ENCODE measurements at places on chromosomes 12 and 14.

GRCh38 chr14:58677517-58677916, 39.8 kb downstream of the DACT1 start:
- no peak for DNase-seq

DNA sequence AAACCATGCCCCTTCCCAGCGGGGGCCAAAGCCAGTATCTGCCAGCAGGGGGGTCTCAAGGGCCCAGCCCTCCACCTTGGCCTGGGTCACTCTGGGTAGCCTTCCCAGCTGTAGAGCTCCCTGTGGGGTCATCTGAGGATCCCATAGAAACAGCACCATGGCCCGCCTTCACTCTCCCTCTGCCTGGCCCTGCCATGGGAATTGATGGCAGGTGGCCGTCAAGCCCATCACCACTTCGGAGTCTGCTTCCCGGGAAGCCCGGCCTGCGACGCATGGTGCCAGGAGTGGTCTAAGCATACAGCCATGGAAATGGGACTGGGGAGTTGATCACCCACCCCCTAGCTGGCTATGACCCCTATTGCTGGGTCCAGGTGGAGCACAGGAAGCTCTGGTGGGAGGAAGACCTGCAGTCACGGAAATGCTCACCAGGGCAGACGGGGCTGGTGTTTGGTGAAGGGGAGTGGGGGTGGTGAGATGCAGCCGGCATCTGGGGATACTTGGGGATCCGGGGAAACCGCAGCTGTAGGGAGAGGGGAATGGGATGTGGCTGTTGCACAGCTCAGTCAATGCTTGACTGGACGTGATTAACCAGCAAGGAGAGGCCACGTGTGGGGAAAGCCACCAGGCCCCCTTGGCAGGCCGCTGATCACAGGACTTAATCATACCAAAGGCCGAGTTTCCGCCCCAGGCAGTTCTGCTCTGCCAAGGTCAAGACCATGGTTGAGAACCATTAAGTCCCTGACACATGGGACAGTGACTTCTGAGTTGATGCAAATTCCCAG, 52.2 kb upstream of the DIO3 start:
- no peak for DNase-seq

GRCh38 chr12:99627459-99627858, 20.1 kb upstream of the GARIN6 start:
- DNase-seq = no peak

GRCh38 chr14:49959822-49960408, 67.0 kb downstream of the ARF6 start:
- no peak for DNase-seq

DNA sequence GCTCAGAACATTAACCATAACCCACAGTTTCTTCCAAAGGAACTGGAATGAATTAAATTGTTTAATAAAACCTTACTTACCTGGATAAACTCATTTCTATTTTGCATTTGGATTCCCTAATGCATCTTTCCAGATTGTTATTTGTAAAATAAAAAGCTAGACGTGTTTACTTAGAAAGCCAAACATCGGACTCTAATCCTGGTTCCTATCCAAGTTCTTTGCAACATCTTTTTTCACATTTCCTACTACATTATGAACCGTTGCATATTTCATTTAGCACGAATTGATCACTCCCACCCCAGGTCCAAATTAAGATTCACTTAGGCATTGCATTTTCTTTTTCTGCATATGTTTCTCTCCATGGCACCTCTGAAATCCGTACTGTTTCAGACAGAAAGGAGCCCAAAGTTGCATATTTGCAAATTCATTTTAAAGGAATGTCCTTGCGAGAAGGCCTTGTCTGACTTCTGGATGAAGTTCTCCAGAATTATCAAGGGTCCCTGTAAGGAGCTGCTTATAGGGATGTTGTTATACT, 164.4 kb upstream of the GSC start:
- no peak for DNase-seq

GRCh38 chr12:122610207-122610606, 83.2 kb downstream of the KNTC1 start:
- DNase-seq = no peak

DNA sequence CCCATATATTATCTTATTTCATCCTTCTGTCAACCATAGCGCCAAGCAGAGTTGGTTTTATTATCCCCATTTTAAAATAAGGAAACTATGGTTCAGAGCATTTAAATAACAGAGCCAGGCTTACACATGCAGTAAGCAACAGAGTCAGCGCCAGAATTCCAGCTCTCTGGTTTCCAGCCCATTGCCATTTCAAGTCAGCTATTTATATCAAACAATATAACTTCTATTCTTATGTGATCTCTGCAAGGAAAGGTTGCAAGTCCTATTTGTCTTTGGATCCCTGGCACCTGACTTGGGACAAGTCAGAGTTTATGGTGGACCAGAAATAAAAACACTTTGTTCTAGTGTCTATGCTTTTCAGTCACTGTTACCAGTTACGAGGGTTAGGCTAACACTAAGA, 174.1 kb upstream of the EEA1 start:
- DNase-seq = no peak

DNA sequence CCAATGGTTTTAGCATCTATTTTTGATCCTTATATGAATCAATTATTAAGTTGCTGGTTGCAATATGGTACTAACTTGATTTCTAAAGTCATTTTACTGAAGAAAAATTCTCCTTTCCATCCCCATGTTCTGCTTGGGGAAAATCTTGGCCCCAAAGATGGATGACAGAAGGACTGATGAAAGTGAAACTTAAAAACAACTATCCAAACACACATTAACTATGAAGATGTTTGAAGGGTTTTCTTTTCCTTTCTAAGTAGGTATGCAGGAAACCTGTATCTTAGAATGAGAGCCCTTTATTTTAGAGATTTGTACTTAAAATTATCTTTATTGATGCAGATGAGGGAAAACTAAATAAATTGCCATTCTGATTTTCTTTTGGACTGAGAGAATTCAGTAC, 5.9 kb downstream of the C12orf71 start:
- DNase-seq = no peak

GRCh38 chr12:114746297-114747011, 62.5 kb upstream of the TBX3 start:
- no peak for DNase-seq

DNA sequence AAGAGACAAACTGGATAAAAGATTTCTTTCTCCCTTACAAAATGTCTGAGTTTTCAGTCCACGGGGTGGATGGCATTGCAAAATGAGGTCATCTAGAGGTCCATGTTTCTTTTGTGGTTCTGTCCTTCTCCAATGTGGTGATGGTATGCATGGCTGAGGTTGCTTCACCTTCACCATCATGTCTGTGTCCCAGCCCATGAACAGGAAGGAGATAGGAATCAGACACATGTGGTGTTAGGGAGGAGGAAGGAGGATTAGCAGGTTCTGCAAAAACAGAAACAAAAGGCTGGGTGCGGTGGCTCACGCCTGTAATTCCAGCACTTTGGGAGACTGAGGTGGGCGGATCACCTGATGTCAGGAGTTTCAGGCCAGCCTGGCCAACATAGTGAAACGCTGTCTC, 11.0 kb upstream of the AEBP2 start:
- no peak for DNase-seq

DNA sequence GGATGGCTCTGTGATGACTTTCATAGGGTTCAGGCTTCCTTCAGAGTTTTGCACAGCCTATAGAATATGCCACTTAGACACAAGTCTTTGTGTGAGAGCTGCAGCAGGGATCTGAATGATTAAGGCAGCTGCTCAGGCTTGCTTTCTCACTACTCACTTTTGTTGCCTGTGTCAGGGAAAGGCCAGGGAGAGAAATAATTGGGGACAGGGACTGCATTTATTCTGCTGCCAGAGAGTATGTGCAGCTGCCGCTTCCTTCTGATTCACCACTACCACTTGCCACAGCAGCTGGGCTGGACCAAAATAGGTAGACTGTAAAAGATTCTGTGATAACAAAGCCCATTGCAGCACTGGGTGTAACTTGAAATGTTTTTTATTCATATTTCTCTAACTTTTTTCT, 49.7 kb downstream of the TRMT5 start:
- DNase-seq = no peak

DNA sequence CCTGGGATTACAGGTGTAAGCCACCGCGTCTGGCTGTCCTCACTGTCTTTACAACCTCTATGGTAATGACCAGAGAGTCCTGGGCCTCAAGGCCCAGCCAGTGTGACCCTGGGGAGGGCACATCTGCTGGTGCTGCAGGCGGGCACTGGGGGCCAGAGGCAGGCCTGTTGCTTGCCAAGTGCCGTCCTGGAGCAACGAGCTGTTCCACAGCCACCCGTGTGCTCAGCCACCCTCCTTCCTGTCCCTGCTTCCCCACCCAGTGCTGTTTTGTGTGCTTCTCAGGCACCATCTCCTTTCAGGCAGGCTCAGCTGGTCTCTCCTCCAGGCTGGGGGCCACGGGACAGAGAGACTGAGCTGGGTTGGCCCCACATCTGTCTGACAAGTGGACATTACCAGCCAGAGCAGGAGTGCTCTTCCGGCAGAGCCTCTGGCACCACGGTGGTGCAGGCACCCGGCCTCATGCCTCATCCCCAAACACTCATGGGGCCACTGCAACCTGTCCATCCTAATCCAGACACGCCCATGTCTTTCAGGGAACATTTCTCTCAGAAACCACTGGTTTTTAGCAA, 9.0 kb downstream of the SLC25A47 start:
- DNase-seq = no peak

DNA sequence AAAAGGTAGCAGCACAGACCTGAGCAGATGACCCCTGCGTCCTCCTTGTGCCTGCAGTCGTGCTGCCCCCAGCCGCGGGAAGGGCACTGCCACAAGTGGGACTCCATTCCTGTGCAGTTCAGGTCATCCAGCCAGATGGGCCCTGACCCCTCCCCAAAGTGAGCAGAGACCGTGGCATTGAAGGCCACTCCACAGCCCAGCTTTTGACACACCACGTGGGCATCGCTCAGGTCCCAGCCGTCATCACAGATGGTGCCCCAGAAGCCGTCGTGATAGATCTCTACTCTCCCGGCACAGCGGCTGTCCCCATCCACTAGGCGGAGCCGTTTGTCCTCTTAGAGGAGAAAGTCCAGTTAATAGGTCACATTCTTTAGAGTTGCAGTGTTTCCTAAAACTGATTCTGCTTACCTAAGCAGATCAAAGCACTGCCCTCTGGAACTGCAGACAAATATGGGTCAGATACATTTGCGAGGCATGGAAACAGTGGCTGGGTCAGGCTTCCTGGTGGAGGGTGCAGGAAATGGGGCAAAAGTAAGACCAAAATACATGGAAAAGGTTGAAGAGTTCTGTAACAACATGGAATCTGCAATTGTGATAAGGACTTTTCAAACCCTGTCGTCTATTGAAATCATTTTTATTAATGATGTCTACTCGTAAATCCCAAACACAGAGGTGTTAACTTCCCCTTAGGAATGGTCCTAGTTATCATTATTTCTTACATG, 69.4 kb downstream of the CD163L1 start:
- DNase-seq = no peak

- no peak for DNase-seq
Measured at GRCh38 chr14:87067591-87067990, 925.4 kb downstream of the GALC start.

DNA sequence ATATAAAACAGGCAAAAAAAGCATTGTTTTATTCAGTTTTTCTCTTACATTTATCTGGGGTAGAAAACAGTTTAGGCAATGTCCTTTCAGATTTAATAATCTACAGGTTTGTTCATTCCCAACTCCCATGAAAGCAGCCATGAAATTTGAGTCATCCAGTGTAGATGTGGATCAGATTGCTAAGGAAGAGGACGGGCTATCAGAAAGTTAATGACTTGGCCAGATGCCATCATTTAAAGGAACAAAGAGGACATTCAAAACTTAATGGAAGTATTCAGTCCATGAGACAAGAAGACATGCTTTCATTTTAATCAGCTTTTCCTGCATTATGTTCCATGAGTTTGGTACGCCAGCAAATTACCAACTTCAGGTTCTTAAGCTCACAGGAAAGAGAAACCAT, 31.1 kb upstream of the POC1B start:
- no peak for DNase-seq

- no peak for DNase-seq
Measured at GRCh38 chr14:50070230-50070629, 46.1 kb downstream of the VCPKMT start.

- no peak for DNase-seq
Measured at GRCh38 chr12:100234166-100234565, 32.7 kb downstream of the DEPDC4 start.

- DNase-seq = no peak
Measured at GRCh38 chr14:103504991-103505565, 17.6 kb downstream of the CKB start.

DNA sequence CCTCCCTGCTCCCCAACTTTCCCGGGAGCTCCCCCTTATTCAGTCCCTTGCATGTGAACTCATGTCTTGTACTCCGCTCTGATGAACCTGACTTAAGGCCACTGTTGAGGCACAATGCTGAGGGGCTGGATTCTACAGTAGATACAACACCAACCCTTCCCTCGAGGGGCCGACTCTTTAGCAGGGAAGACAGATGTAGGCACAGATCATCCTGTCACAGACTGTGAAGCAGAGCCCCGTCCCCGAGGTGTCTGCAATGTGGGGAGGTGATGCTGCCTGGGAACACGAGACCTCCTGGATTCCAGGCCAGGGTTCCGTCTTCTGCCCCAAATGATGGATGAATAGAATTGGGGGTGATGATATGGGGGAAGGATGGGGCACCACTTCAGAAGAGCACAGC, 175.1 kb downstream of the CHST11 start:
- no peak for DNase-seq

DNA sequence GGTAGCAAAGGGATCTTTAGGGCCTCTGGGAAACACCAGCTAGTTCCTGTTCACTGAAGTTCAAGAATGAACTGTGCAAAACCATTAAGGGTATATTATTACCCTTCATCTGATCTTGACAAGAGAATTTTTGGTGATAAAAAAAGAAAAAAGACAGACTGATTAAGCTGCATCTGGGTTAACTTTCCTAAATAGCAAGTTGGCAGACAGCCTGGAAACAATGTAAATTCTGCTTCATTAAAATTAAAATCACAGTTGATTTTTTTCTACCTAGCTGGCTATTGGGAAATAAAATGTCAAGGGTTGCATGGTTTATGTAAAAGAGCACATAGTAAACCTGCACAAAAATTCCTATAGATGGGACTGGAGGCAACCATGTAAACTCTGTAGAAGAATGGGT, 126.6 kb upstream of the PRKD1 start:
- DNase-seq = no peak

DNA sequence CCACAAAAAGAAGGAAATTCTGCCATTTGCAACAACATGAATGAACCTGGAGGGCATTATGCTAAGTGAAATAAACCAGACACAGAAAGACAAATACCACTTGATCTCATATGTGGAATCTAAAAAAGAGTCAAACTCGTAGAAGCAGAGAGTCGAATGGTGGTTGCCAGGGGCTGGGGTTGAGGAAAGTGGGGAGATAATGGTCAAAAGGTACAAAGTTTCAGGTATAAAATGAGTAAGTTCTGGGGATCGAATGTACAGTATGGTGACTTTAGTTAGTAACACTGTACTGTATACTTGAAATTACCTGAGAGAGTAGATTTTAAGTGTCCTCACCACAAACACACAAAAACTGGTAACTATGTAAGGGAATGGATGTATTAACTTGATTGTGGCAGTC, 129.4 kb downstream of the PPM1H start:
- no peak for DNase-seq

Data from cerebellar nuclear complex (tissue), 1 donor.